ENCODE measurements at places on chromosomes 7 and 10. TPM values are rescaled to one million over a fixed set of nuclear protein-coding genes. Genes with fewer than 3 reads are reported as not detected.

DNA sequence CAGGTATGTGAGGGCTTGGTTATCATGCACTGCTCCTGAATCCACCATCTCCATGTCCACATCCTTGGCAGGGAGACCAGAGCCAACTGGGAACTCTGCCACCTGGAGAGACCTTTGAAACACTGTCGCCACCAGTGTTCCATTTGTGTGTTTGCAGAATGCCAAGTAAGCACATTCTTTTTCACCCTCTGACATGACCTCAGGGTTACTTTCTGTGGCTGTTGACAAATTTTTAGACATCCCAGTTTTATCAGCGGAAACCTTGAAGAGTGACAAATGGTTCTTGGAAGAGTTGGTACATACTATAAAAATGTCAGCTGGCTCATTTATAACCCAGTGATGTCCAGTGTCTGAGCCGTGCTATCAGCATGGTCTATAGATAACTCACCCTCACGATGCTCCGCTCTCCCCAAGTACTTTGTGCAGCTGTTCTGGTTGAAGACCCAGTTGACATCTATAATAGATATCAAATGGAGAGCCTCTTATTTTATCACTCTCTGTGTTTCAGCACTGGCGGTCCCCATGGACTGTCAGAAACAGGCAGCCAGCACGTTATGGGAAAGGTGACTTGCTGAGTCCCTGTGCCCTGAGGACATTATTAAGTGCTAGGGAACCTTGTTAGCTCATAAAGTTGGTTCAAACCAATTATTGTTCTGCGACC, 563.1 kb upstream of the GALNT17 start:
- peak; percentile 76 for DNase-seq
- H3K4me3 ChIP-seq: no peak overlapping the region
- H3K27me3 ChIP-seq: no peaks in the 10 kb centered on the region
- H3K4me1 ChIP-seq: peaks cover 33% of the 10 kb centered on the region

The DAGLB gene
- 25.6 TPM for total RNA-seq

DNA sequence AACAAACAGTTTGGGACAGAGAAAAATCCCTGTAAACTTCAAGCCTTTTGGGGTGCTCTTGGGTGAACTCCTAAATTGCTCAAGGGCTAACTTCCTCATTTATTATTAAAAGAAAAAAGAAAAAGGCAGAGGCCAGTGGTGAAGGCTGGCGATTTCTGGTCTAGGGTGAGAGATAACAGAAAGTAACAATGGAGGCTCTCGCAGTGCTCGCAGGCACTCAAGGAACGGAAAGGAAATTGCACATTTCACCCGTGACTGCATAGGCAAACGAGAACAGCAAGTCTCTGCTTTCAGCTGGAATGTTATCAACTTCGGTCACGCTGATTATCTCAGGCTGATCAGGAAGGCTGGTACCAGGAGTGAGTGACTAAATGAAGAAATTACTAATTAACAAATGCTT, 70.7 kb downstream of the PRKAG2 start:
- peaks cover 13% of the 10 kb centered on the region for H3K4me1 ChIP-seq
- DNase-seq: peak; percentile 54
- peak overlapping the region; percentile 48 for H3K27ac ChIP-seq
- H3K36me3 ChIP-seq: no peaks in the 10 kb centered on the region

DNA sequence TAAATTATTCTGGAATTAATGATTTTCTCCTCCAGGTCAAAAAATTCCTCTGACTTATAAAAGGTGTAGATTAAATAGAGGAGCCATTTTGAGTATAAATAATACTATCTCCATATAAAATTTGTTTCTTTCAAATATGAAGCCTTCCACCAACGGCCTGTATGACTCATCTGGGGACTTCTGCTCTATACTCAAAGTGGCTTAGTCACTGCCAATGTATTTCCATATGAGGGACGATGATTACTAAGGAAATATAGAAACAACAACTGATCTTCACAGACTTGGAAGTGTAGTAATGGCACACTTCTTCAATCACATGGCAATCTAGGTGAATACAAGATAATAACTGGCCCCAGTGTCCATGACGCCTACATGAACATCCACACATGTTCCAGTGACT, 335.6 kb upstream of the HGF start:
- H3K36me3 ChIP-seq: no peaks in the 10 kb centered on the region
- H3K4me1 ChIP-seq: no peaks in the 10 kb centered on the region
- H3K4me3 ChIP-seq: no peak overlapping the region
- no peak overlapping the region for H3K27ac ChIP-seq
- H3K27me3 ChIP-seq: no peaks in the 10 kb centered on the region
- no peak for DNase-seq
